ENCODE measurements at places on chromosomes 11 and 22.

GRCh38 chr11:46524201-46524770 lies 69.5 kb downstream of the AMBRA1 start:
- DNase-seq, result no peak

- no peak for DNase-seq
Observed at GRCh38 chr11:70725278-70725677, 326.9 kb downstream of the CTTN start.

DNA sequence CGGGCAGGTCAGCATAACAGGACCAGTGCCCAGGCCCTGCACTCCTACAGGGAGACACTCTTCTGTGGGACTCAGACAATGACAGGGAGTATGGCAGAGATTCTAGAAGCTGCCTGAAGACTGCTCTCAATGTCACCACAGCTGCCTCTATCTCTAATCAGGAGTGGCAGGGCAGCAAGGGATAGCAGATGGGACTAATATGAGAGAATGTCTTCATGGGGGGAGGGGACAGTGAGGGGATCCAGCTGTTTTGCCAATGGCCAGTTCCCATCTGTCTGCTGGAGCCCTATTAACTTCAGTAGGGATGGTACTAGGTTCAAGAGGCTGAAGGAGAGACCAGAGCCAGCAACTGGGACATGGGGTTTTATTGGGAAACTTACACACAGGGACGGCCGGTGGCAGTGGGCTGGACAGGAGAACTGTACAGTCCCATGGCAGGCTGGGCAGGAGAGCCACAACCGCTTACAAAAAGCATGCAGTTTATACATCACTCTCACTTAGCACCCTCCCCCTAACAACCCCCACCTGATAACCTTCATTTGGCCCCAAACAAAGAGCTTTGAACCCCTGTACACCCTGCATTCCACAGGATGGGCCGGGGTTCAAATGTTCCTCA lies 2.5 kb upstream of the CD82 start:
- no peak for DNase-seq

DNA sequence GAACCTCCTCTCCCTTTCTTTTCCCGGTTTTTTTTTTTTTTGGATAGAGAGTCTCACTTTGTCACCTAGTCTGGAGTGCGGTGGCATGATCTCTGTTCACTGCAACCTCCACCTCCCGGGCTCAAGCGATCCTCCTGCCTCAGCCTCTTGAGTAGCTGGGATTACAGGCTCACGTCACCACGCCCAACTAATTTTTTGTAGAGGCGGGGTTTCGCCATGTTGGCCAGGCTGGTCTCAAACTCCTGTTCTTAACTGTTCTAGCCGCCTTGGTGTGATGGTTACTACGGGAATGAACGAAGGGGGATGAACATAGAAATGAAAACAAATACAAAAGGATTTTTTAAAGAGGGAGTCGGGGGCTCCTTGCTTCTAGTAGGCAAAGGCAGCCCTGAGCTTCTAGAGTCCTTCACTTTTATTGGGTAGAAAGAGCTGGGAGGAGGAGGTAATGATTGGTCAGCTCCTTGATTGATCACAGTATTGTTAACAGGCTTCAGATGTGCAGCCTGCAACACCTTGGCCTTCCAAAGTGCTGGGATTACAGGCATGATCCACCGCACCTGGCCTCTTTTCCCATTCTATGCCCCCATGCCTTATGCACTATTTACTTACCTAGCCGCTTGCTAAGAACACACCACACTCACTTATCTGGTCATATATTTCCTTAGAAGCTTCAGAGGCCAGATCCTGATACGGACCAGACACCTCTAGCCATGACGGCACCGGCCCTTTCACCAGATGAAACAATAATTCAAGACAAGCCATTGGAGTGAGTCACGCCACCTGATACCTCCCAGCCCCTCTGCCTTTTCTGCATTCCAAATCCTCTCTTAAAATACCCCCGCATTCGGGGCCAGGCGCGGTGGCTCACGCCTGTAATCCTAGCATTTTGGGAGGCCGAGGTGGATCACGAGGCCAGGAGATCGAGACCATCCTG lies 20.7 kb downstream of the SUSD2 start:
- no peak for DNase-seq

Measured in activated CD4-positive, alpha-beta T cell treated with anti-CD3 and anti-CD28 coated beads, Interleukin-2, Interleukin-4, amounts not matched to agents 100 ng/mL and 50 ng/mL, durations not matched to agents 16 hours and 8 hours (primary cell).